GM12878 (cell line): ENCODE measurements at places on chromosomes 4 and X.

- no peak for DNase-seq
Observed at GRCh38 chr4:6548201-6548881, 26.6 kb upstream of the MAN2B2 start.

DNA sequence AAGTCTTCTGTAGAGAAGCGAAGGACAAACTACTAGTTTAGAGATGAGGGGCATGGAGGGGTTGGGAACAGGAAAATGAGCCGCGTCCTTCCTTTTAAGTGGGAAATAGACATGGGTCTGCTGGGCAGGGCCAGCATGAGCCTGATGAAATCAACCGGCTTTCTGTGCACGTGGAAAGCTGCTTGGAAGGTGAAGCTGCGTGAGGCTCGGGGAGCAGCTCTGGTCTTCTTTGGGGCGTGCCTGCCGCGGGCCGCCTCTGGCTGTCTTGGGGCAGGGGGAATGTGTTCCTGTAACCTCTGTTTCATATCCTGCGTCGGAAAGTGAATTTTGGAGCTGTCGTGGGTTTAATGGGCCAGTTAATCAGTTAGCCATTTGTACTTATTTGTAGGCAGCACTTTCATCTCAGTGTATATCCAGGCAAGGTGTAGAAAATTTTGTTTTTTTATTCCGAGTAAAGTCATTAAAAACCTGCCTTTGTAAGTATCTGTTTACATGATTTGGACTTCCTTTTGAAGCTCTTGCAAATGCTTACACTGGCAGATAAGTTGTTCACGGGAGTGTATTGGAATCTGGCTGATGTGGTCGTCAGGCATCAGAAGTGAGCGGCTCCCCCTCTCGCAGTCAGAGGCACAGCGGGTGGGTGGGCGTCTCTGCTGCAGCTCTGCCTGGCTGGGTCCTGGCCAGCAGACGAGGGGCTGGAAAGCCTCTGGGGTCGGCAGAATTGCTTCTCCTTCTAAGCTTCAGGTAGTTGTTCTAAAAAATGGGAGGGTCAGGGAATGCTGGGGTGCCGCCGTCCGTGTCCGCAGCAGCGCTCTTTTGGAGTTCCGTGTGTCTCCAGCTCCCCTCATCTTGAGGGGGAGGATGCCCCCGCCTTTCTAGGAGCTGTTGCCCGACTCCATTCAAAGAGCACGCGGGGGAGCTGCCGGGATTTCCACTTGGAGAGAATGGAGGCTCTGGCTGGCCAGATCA lies 70.5 kb upstream of the HGFAC start:
- DNase-seq = no peak

GRCh38 chr4:57119054-57119651 lies 9.0 kb upstream of the IGFBP7 start:
- no peak for DNase-seq

GRCh38 chr4:140152013-140152703 lies 1.8 kb downstream of the MAML3 start:
- no peak for DNase-seq
